LHCN-M2 (cell line): ENCODE measurements at places on chromosomes 5 and 9. TPM values are rescaled to one million over a fixed set of nuclear protein-coding genes. Genes with fewer than 3 reads are reported as not detected.

DOCK8 gene
- not detected in 2 replicates for total RNA-seq

LPAR1 gene
- 47.5 and 56.8 TPM in 2 replicates for total RNA-seq

DNA sequence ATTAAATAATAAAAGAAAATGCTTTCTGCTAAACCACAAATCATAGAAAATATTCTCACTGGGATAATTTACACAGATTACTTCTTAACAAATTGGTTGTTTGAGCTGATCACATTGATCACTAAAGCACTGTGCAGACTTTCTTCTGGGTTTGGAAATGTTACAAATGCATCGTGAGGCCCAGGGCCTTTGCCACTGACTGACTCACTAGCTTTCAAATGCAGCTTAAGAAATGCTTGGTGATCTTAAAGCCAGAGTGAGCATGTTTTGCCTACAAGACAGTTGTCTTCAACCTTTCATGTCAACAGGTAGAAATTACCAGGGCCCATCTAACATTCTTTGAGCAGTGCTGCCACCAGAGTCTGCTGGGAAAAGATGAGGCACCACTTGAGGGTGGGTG, 252.3 kb upstream of the ADRA1B start:
- DNase-seq = no peak

DNA sequence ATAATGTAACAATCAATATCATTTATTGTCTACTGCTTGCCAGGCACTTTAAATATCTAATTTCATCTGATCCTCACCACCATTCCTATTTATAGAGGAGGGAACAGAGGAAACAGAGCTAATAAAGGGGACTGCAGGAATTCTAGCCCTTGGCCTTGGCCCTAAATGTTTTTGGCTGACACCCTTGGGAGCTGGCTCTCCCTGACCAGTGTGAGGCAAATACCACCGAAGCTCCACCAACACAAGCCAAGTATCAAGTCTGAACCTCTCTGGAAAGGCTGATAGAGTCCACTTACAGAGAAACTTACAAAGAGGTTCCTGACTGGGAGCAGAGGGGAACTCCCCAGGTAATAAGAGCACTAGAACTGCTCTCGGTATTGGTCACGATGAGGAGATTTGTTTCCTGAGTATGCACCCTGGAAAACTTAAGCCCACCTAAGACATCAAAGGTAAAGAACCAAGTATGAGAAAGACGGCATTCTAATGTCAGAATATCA, 243.1 kb upstream of the PANK3 start:
- no peak for DNase-seq

GRCh38 chr5:43622074-43622473, 19.1 kb downstream of the NNT start:
- no peak for DNase-seq

- no peak for DNase-seq
These were observed 44.1 kb downstream of the GAS1 start for GRCh38 chr9:86902991-86903733.

DNA sequence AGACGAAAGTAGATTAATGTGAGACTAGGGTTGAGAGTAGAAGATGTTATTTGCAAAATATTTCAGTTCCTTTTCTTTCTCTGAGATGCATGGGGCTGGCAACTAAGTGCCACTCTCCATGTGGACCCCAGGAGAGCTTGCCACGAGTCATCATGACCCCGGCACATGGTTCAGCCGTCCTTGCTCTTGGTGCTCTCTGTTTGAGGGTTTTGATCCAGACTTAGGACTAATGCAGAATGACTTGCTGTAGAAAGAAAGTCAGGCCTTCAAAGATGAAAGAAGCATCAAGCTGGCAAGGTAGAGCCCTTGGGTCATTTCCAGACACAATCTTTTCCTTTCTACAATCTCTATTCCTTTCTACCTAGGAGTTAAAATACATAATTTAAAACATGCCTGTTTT, 84.7 kb downstream of the RASGRF2 start:
- DNase-seq = no peak

- no peak for DNase-seq
These were observed 180.8 kb upstream of the KLF9 start for GRCh38 chr9:70595211-70595610.

- DNase-seq = no peak
These were observed 80.6 kb upstream of the SHB start for GRCh38 chr9:38149647-38150046.
